ENCODE measurements at places on chromosomes 4 and X. TPM values are rescaled to one million over a fixed set of nuclear protein-coding genes. Genes with fewer than 3 reads are reported as not detected.

PAK3 gene
- 31.3 TPM for total RNA-seq

SPOCK3 gene
- 22.1 TPM for total RNA-seq

EPHA5 gene
- total RNA-seq: 34.1 TPM

CT45A1 gene
- total RNA-seq: not detected

IGSF1 gene
- total RNA-seq: 8.0 TPM

GAGE10 gene
- not detected for total RNA-seq

ZMAT1 gene
- 32.4 TPM for total RNA-seq

HTN3 gene
- not detected for total RNA-seq

ARHGAP36 gene
- total RNA-seq: 2.4 TPM

RGS12 gene
- 65.1 TPM for total RNA-seq

PAGE1 gene
- not detected for total RNA-seq

PDHA2 gene
- not detected for total RNA-seq

LONRF3 gene
- total RNA-seq: 5.0 TPM

EDA2R gene
- 2.6 TPM for total RNA-seq

H2BW1 gene
- total RNA-seq: not detected

MAML3 gene
- total RNA-seq: 17.6 TPM
